ENCODE measurements at places on chromosomes 2 and 18.
A peak's percentile ranks its signal among the peaks of the same experiment; 100 is the strongest.

DNA sequence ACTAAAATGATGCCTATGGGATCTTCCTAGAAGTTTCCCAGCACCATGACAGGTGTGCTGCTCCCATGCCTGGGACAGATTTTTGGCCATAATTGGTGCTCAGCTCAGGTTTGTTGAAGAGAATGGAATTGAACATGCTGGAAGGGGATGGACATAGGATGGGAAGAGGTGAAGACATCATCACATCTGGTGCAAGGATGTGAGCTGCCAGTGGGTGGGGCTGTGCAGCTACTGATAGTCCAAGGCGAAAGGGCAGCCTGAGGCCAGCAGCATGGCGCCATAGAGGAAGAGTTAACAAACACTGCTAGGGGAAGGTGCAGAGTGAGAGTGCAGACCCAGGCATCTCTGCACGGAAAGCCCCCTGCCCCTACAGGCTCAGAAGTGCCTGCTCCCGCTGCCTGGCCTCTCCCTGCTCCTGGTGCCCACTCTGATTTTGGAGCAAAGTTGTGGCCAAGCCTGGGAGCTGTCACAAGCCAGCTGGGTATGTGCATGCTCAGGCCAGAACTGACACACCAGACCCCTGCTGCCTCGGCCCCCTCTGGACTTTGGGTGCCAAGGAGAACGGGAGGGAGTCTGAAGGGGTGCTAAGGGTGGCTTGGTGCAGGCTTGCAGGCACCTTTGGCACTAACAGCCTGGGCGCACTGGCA lies 178.6 kb downstream of the ZBTB7C start:
- DNase-seq: peak; percentile 59

DNA sequence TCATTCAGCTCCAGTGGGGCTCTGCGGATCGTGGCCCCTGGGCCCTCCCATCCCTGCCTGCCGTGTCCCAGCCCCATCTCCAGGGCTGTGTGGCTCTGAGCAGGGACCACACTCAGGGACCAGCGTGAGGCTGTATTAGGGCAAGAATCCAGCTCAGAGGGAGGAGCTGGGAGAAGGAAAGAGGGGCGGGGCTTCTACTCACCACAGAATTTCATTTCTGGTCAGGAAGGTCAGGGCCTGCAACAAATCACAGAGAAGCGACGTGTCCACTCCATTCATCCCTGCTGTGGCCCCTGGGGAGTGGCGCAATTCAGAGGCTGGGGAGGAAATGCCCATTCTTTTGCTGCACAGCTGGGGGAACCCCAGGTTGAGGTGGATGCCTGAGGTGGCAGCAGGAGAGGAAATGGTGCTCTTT lies 828 bp downstream of the CIB4 start:
- DNase-seq: peak; percentile 70

DNA sequence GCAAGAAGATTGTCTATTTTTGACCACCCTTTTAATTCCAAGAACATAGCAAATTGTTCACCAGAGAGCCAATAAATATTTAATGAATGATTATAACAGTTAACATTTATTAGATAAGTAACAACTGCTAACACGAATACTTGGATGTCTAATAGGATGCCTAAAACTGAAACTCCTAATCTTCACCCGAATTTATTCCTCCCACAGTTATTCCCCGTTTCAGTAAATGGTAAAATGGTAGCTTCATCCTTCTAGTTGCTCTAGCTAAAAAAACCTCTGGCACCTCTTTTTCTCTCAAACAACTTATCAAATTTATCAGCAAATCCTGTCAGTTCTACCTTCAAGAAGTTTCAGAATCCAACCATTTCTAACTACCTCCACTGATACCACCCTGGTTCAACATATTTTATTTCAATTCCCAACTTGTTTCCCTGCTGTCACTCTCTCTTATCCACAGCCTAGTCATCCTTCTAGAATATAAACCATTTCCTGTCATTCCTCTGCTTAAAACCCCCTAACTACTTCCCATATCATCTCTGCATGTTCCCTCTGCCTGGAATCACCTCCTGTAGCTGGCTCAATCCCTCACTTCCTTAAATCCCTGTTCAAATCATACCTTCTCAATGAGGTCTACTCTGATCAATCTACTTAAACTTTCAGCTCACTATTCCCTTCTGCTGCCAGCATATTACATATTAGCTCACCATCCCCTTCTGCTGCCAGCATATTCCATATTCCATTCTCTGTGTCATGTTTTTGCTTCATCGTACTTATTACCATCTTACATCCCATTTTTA lies 93.8 kb downstream of the ROCK2 start:
- no peak for DNase-seq

DNA sequence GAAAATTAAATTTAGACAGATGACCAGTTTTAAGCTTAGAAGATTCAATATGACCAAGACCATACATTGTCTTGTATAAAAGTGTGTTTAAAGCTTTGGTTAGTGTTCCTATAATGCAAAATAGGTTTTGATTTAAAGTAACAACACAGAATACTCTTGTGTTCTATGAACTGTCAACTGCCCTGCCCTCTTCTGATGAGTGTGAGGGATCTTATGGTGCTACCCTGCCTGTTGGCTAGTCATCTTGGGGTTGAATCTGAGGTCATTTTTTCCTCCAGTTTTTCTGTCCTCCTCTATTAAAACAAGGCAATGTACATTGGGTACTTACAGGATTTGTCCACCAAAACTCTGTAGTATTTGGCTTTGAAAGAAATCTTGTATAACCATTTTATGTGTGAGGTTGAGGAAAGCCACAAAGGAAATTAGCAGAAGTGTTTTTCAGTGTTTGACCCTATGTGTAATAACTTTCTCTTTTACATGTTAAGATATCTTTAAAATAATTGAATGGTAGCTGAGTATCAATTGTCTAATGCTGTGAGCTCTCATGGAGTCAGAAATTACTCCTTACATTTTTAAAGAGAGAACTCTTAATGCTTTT lies 129.1 kb downstream of the SPTBN1 start:
- no peak for DNase-seq

- no peak for DNase-seq
Observed at GRCh38 chr2:223856021-223856420, 18.6 kb upstream of the AP1S3 start.

- no peak for DNase-seq
Observed at GRCh38 chr2:207108440-207108839, 57.3 kb downstream of the KLF7 start.

GRCh38 chr2:109064660-109065390 lies 64.2 kb upstream of the SH3RF3 start:
- no peak for DNase-seq

DNA sequence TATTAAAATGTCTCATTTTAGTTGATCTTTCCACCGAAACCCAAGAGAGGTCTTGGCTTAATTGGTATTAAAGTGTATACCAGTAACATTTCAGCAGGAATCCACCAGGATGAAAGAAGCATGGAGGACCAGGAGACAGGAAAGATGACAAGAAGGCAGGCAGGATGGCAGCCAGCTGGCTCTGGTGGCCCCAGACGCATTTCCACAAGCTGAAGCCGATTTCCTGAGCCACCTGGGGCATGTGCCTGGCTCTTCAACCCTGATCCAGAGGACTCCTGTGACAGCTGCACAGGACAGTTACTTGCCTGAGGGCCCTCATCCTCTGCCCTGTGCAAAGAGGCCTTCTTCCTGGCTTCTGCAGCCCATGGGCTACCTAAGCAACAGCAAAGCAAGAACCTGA lies 56.9 kb upstream of the NFU1 start:
- DNase-seq: no peak

DNA sequence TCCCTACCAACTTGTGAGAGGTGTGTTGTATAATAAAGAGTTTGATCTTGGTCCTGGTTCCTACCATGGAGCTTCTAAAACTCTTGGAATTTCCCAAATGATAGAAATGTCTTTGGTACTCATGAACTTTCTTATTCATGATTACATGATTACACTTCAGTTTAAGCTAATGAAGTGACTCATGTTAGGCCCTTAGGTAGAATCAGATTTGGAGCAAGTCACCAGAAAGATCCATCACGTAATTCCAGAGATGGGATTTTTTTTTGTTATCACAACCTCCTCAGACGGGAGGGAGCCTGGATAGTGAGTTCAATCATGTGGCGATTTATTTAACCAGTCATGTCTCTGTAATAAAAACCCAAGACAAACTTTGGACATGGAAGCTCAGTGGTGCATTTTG lies 1287.6 kb upstream of the ZEB2 start:
- peak; percentile 18 for DNase-seq

GRCh38 chr2:65108780-65109179 lies 21.1 kb downstream of the RAB1A start:
- DNase-seq: no peak

DNA sequence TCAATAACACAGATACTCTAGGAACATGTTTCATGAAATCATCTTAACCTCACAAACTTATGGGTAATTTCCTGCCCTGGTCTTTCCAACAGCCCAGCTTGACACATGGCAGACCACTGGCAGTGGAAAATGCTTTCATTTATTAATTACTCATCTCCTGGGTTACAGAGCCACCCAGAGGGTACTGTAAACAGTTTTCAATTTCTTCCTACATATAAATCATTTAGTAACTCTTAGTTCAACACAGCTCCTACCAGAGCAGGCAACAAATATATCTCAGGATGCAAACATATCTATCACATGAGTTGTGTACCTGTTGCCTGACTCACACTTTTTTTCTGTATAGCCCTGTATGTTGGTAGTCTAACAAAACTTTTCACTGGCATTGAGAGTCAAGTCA lies 99.2 kb upstream of the VRK2 start:
- DNase-seq: no peak

- DNase-seq: no peak
Observed at GRCh38 chr2:85650456-85650855, 17.5 kb downstream of the SFTPB start.

- DNase-seq: no peak
Observed at GRCh38 chr18:31603315-31603714, 11.6 kb downstream of the TTR start.

GRCh38 chr18:35481960-35482366 lies 15.8 kb downstream of the INO80C start:
- peak; percentile 39 for DNase-seq
